ENCODE measurements at places on chromosomes 13 and 19. TPM values are rescaled to one million over a fixed set of nuclear protein-coding genes. Genes with fewer than 3 reads are reported as not detected.
A peak's percentile ranks its signal among the peaks of the same experiment; 100 is the strongest.

CEACAM7 gene
- total RNA-seq, result not detected

DNA sequence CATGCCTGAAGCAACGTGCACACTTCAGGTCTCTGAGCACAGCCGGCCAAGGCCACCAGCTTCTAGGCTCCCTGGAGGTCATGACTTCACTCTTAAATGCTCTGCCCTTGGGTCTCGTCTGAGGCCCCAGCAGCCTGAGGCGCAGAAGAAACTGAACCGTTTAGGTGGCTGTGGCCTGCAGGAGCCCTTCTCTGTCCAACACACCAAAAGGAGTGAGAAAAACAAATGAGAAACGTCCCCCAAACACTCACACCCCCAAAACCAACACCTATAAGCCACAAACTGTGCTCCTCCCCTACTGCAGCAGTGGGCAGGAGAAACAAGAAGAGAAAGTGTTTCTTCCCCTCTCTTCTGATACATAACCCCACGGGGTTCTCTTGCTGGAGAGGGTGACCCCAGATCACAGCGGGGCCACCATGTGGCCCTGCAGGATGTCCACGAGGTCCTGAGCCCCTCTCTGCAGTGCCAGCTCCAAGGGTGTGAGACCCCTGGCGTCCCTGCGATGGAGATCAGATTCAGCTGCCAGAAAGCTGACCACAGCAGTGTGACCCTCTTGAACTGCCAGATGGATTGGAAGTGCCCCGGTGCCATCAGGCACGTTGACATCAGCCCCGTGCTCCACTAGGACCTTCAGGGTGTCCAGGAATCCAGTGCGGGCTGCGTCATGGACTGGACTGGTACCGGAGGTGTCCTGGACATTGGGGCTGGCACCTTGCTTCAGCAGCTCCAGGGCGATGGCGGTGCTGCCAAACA lies 1.0 kb upstream of the KRI1 start:
- no peaks in the 10 kb centered on the region for H3K36me3 ChIP-seq
- H3K4me3 ChIP-seq, result peak overlapping the region; percentile 77
- 0 out of 2 replicates have a peak overlapping the region, but pooled peaks have one; percentile 6 for H3K27ac ChIP-seq
- no peaks in the 10 kb centered on the region for H3K27me3 ChIP-seq
- no peak for DNase-seq
- H3K4me1 ChIP-seq, result peaks cover 30% of the 10 kb centered on the region

DNA sequence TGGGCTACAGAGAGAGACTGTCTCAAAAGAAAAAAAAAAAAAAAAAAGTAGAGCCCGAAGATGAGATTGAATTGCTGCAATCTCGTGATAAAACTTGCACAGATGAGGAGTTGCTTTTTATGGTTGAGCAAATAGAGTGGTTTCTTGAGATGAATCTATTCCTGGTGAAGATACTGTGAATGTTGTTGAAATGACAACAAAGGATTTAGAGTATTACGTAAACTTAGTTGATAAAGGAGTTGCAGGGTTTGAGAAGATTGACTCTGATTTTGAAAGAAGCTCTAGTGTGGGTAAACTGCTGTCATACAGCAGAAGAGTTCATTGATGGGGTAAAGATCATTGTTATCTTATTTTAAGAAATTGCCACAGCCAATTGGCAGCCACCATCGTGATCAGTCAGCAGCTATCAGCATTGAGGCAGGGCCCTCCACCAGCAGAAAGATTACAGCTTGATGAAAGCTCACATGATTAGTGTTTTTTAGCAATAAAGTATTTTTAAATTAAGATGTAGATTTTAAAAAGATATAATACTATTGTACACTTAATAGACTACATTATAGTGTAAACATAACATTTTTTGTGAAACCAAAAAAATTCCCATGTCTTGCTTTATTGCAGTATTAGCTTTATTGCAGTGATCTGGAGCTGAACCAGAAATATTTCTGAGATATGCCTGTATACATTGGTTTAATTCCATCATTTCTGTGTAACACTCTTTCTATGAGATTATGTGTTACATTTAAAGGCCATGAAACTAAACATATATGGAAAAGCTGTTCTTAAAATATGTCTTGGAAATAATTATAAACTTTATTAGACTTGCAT lies 43.1 kb downstream of the ZMYM2 start:
- peaks cover 45% of the 10 kb centered on the region for H3K36me3 ChIP-seq
- no peak for DNase-seq
- no peaks in the 10 kb centered on the region for H3K4me1 ChIP-seq
- H3K4me3 ChIP-seq, result no peak overlapping the region
- no peak overlapping the region for H3K27ac ChIP-seq
- no peaks in the 10 kb centered on the region for H3K27me3 ChIP-seq

DNA sequence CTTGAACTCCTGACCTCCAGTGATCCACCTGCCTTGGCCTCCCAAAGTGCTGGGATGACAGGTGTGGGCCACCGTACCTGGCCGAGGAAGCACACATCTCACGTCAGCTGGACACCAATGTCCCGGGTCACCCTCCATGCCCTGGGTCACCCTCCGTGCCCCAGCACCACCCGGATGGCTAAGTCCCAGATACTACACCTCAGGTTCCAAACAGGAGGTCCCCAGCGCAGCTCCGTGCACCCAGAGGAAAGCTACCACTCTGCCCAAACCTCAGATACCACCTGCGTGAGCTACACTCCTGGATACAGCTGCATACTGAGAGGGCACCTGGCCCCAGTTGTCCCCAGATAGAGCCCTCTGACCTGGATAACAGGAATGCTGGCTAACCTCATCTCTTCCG lies 14.0 kb downstream of the LRRC4B start:
- no peaks in the 10 kb centered on the region for H3K4me1 ChIP-seq
- no peaks in the 10 kb centered on the region for H3K36me3 ChIP-seq
- no peak overlapping the region for H3K4me3 ChIP-seq
- H3K27ac ChIP-seq, result no peak overlapping the region
- H3K27me3 ChIP-seq, result peaks cover 100% of the 10 kb centered on the region

DNA sequence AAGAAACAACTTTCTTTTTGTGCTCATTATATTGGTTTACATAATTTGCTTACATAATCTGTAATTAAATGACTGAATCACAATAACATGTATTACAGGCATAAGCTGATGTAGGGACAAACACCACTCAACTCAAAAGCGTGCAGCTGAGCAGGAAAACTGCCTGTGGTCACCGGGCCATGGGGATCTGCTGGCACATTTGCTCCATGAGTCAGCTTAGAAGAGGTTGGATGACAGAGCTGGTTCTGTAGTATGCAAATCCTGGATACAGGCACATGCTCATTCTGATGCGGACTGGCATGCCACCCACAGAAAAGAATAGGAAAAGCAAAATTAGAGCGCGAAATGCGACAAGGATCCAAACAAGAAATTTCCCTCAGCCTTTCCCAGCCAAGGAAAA lies 128.6 kb downstream of the USP12 start:
- no peaks in the 10 kb centered on the region for H3K36me3 ChIP-seq
- H3K4me3 ChIP-seq, result no peak overlapping the region
- H3K4me1 ChIP-seq, result peaks cover 28% of the 10 kb centered on the region

DNA sequence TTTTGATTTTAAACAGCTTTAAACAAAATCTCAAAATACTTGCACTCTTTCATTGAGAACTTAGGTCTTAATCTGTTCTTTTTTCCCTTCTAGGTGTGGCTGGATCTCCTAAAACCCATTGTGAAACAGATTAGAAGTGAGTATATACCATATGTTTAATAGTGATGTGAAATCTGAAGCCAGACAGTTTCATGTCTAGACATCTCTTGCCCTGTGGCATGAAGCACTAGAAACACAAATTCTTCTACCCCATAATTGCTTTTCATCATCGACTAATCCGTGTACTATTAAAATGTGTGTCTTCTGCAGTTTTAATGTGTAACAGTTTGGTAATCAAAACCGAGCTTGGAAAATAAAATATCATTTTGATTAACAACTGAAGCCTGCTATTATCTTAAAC lies 188.2 kb upstream of the RNF113B start:
- H3K4me3 ChIP-seq, result no peak overlapping the region
- no peaks in the 10 kb centered on the region for H3K36me3 ChIP-seq
- no peak overlapping the region for H3K27ac ChIP-seq
- H3K27me3 ChIP-seq, result no peaks in the 10 kb centered on the region
- peak; percentile 17 for DNase-seq

DNA sequence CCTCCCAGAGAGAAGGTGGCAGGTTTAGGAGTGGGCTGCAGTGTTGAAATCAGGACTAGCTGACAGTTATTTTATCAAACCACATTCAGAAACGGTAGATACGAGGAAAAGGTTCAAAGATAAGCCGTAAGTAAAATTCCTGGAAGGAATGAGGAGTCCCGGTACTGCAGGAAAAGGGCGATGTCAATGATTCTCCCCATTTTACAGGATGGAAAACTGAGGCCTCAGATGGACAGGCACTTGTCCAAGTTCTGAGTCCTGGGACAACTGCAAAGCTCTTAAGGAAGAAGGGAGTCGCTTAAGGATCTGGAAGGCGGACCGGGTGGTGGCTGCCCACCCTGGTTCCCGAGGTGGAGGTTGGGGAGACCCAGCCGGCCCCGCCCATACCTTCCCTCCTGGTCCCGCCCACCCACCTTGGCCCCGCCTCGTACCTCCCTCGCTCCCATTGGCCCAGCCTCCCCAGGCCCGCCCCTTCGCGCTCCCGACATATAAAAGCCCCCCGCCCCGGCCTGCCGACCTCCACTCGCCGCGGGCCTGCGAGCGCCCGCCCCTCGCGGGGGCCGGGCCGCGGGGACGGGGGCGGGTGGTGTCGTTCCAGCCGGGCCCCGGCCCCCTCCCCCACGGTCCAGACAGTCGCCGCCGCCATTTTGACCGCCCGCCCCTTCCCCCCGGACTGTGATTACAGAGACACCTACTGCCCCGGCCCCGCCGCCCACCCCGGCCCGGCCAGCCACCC lies 603 bp downstream of the RFX1 start:
- H3K36me3 ChIP-seq, result no peaks in the 10 kb centered on the region
- no peaks in the 10 kb centered on the region for H3K27me3 ChIP-seq
- peak overlapping the region; percentile 65 for H3K4me3 ChIP-seq

GRCh38 chr19:9673912-9674662 lies 813 bp downstream of the ZNF562 start:
- peaks cover 44% of the 10 kb centered on the region for H3K36me3 ChIP-seq
- H3K4me1 ChIP-seq, result no peaks in the 10 kb centered on the region
- peak; percentile 1 for DNase-seq
- H3K27me3 ChIP-seq, result no peaks in the 10 kb centered on the region

- no peaks in the 10 kb centered on the region for H3K36me3 ChIP-seq
- no peaks in the 10 kb centered on the region for H3K4me1 ChIP-seq
- peaks cover 57% of the 10 kb centered on the region for H3K27me3 ChIP-seq
- no peak overlapping the region for H3K4me3 ChIP-seq
- no peak overlapping the region for H3K27ac ChIP-seq
- DNase-seq, result no peak
These were observed 29.2 kb downstream of the NLRP5 start for GRCh38 chr19:56015756-56016155.

GRCh38 chr13:52785739-52786138 lies 46.1 kb upstream of the CNMD start:
- H3K4me1 ChIP-seq, result no peaks in the 10 kb centered on the region
- H3K4me3 ChIP-seq, result no peak overlapping the region
- DNase-seq, result no peak

DNA sequence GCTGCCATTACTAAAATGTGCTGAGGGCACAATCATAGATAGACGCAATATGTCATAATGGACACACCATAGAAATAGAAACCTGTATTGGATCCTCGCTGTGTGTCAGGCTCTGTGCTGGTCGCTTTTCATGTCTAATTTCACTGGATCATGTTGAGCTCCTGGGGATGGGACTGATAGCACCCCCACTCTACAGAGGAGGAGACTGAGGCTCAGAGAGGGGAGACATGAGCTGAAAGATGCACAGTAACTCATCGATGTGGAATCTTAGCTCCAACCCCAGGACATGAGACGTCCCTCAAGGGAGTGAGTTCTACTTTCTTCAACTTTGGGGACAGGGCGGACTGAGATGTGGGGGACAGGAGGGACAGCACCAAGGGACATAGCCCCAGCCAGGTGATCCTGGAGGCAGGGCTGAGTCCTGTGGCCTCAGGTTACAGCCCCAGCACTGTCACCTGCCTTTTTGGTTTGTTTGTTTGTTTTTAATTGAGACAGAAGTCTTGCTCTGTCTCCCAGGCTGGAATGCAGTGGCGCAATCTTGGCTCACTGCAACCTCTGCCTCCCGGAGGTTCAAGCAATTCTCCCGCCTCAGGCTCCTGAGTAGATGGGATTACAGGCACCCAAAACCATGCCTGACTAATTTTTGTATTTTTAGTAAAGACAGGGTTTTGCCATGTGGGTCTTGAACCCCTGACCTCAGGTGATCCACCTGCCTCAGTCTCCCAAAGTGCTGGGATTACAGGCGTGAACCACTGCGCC lies 6.6 kb upstream of the GIPC1 start:
- no peaks in the 10 kb centered on the region for H3K36me3 ChIP-seq
- H3K4me1 ChIP-seq, result peaks cover 64% of the 10 kb centered on the region
- no peak overlapping the region for H3K4me3 ChIP-seq
- peak overlapping the region; percentile 99 for H3K27ac ChIP-seq
- DNase-seq, result peak; percentile 95
- H3K27me3 ChIP-seq, result no peaks in the 10 kb centered on the region

Data from PC-9 (cell line).